Cerebellar nuclear complex (tissue), 1 donor: ENCODE measurements at places on chromosomes 12 and 14.

DNA sequence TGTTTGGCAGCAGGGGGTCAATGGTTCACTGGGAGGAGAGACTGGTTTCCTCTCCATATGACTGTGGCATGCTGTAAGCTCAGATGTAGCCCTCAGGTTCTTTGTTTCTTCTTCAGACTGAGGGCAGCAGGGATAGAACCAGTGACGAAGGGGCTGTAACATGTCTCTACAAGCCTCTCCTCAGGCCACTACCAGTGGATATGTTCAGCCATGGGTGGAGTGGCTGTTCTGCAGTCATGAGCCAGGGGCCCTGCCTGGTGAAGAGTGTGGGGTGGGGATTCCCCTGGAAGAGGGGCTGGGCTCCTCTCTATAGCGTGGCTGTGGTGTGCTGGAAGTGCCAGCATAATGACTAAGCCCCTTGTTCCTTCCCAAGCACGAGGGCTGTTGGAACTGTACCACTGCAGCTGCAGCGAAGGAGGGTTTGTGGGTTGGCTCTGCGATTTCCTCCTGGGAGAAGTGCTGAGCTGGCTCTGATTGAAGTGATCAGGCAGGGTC lies 55.8 kb downstream of the CMAS start:
- DNase-seq: no peak

DNA sequence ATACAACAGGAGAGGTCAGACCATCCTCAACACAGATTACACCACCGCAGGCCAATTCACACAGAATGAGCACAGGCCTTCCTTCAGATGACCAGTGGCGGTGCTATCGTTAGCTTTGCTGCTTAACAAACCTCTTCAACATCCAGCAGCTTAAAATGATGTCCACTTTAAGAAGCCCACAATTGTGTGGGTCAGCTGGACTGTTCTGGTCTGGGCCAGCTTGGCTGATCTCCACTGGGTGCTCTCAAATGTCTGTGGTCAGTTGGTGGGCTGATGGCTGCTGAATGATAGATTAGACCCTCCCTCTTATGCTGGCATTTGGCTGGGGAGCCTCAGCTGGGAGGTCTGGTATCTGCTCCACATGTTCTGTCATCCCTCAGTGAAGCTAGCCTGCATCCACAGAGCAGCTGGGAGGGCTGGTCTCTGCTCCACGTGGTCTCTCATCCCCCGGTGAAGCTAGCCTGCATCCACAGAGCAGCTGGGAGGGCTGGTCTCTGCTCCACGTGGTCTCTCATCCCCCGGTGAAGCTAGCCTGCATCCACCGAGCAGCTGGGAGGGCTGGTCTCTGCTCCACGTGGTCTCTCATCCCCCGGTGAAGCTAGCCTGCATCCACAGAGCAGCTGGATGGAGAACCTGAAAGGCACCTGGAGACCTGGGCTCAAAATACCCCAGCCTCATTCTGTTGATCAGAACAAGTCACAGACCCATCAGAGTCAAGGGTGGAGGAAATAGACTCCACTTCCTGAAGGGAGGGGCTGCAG lies 203.6 kb upstream of the DIO3 start:
- DNase-seq: no peak

DNA sequence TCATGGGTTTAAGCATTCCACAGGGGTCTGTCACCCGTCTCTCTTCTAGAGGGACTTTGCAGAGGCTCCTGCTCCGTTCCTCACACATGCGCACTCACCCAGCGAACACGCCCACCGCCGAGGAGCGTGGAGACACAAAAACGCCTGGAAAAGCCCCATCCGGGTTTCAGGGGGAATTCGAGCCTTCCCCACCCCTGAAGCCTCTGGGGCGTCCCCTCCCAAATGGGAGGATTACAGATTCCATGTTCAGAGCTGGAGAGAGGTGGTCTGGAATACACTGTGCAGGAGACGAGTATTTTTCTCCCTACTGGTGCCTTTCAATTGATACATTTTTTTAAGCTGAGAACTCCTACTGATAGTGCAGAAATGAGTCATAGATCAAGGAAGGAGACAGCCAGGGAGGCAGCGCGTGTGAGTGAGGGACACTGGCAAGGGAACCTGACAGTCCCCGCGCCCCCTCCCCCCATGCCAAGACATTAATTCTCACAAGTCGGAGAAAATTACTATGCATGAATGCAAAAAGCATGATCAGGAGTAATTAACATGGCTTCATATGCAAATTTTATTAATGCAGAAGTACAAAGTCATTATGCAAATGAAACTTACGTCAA lies 36.9 kb downstream of the BCL11B start:
- no peak for DNase-seq

GRCh38 chr14:97539884-97540283 lies 742.7 kb downstream of the VRK1 start:
- DNase-seq: no peak

DNA sequence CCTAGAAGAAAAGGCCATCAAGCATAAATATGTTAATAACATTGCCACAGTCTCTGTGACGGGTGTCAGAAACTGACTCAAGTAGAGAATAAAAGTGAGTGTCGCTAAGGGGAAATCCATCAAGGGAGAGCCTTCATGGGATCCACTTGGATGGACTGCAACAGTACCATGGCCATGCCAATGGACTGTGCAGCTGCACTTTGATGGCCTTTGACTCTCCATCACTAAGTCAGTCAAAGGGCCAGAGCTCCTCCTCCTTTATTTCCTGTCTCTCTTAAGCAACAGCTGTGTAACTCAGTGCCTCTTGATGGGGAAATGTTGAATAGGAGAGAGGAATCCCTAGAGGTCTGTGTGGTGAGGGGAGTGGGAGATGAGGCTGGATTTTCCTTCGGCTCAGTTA lies 335.2 kb downstream of the BMP4 start:
- DNase-seq: no peak

DNA sequence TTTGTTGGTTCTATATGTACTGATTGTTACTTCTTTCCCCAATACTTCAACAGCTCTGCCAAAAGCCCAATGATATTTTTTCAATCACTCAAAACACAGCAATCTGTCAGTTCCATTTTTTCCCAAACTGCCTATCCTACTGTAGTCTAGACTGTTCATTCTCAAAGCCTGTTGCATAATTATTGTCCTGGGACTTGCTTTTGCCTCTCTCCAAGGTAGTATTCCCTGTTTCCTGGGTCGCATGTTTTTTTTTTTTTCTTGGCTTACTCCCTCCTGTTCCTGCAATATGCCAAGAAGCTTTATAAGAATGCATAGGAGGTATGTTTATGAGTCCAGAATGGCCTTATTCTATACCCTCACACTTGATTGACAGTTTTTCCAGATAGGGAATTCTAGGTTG lies 19.9 kb upstream of the CCNT1 start:
- DNase-seq: no peak

- no peak for DNase-seq
Observed at GRCh38 chr12:109775172-109775881, 57.9 kb downstream of the TRPV4 start.

- no peak for DNase-seq
Observed at GRCh38 chr14:25843481-25844470, 754.1 kb downstream of the NOVA1 start.

- no peak for DNase-seq
Observed at GRCh38 chr14:47705683-47706082, 30.3 kb upstream of the MDGA2 start.

GRCh38 chr12:130622803-130623202 lies 93.3 kb downstream of the RIMBP2 start:
- no peak for DNase-seq

DNA sequence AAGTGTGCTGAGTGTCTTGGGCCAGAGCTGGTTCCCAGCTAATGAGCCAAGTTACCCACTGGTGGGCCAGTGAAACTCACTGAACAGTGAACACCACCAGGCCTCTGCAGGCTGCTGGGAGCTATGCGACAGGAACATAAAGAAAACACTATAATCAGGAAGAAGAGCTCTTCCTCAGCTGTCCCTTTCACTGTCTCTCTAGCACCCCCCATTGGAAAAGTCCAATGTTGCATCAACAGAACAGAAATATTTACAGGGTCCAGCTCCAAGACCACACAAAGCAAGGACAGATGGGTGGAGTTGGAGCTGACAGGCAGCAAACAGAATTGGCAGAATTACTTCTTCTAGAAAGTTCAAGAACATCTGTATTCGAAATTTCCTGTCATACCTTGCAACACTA lies 903.6 kb upstream of the TMEM132C start:
- DNase-seq: no peak

DNA sequence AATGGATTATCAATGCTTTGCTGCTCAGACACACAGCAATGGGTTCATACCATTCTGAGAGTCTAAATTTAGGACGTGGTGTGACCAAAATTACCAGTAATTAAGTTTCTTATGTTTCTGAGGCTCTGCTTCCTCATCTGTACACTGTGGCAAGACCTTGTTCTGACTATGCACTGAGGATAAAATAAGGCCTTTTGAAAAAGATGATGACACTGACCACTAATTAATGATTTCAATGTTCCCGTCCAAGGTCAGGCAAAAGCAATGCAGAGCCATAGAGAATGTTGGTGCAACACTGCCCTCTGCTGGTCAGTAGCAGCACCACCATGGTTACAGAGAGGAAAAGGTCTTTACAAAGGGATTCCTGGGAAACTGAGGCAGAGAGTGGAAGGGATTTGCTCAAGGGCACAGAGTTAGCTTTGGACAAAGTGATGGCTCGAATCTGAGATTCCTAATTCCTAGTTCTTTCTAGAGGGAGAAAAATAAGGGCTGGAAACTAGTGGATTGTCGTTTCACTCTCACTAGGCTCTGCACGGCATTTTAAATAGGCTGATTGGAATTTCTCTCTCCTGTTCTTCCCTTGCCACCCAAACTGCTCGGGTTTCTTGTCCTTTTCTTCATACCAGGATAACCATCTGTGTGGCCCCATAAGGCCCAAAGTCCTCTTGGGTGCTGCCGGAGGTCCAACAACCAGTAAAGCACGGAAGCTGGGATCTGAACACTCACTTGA lies 22.3 kb upstream of the P2RX7 start:
- peak; percentile 24 for DNase-seq

DNA sequence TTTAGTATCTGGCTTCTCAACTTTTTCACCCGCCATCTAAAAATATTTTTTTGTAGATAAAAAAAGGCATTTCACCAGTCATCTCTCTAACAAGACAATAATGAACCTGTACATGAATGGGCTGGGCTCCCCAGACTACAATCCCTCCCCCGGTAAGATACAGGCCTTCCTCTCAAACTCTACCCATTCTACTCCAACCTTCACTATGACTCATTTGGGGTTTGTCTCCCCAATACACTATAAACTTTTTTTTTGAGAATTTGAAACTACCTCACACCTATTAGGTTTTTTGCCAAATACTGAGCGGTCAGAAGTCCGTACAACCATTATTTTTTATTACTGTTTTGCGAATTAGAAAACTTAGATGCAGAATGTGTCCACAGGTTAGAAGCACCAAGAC lies 784 bp downstream of the RPL6 start:
- no peak for DNase-seq

- no peak for DNase-seq
Observed at GRCh38 chr12:86228656-86229055, 27.5 kb downstream of the MGAT4C start.
